ENCODE measurements at places on chromosomes 1 and 21. TPM values are rescaled to one million over a fixed set of nuclear protein-coding genes. Genes with fewer than 3 reads are reported as not detected.

Gene KCNE2
- total RNA-seq, result not detected

Gene SERINC2
- 4.5 TPM for total RNA-seq

Gene GLIS1
- total RNA-seq, result 38.0 TPM

Gene SHCBP1L
- not detected for total RNA-seq

Gene IL19
- total RNA-seq, result not detected

DNA sequence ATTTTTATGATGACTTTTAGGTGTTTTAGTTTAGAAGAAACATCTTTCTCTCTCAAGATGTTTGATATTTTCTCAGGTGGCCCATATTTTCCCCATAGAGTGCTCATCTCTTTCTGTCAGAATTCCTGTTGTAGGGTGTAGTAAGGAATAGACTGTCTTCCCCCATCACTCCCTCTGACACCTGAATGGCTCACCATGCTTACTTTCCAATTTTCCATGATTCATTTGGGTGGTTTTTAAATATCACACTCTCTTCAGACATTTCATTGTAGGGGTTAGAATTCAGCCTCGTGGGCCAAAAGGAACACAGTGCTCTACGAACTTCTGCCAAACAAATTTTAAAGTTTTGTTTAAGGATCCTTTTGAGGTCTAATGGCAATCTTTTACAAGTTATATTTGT lies 24.0 kb downstream of the GIPC2 start:
- DNase-seq, result no peak

DNA sequence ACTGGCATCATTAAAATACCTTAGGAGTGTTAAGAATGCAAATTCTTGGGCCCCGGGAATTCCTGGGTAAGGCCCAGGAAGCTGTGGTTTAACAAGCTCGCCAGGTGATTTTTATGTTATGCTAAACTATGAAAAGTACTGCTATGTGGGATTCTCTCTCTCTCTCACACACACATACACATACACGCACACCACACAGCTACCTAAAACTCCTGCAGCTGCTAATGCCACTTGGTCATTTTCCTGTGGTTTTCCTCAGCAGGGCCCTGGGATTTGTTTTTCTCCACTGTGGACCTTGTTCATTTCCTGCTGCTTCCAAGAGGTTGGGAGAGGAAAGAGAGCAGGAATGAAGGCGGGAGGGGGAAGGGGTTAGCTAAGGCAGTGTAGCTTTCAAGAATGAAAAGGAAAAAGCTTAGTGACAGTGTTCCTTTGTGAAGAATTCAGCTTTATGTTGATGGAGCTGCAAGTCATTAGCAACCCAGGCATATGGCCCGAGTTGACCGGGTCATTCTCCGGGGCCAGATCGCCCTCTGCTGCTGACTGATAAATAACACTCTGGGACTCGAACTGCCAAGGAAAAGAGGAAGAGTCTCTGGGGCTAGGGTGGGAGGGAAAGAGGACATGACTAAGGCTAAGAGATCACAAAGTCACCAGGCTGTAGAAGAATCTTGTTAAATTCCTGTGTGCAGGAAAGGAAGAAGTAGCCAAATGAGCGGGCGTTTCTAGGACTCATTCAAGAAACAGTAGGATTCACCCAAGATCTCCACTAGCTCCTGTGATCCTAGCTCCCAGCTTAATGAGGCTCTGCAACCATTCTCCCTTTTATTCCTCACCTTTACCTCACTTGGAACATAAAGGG lies 30.5 kb upstream of the LRIG2 start:
- DNase-seq, result peak; percentile 88

GRCh38 chr1:41925712-41926111 lies 7.0 kb upstream of the HIVEP3 start:
- no peak for DNase-seq

DNA sequence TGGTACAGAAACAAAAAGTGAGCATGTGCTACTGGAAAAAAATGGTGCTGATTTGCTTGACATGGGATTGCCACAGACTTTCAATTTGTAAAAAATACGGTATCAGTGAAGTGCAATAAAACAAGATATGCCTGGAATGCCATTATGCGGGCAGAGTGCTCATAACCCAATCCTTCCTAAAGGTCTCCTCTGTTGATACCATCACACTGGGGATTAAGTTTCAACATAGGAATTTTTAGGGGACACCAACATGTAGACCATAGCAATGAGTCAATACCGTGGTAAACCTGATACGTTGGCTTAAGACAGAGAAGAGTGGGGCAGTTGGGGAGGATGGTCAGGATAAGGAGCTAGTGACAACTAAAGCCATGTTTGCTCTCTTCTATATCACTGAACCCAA lies 20.5 kb downstream of the MX1 start:
- no peak for DNase-seq

GRCh38 chr1:1920057-1920607 lies 1.1 kb upstream of the TMEM52 start:
- DNase-seq, result no peak

Measured in osteocyte (in vitro differentiated cells).